Activated T-cell treated with anti-CD3 and anti-CD28 coated beads for 4 hours (primary cell): ENCODE measurements at places on chromosomes 7 and 10.

DNA sequence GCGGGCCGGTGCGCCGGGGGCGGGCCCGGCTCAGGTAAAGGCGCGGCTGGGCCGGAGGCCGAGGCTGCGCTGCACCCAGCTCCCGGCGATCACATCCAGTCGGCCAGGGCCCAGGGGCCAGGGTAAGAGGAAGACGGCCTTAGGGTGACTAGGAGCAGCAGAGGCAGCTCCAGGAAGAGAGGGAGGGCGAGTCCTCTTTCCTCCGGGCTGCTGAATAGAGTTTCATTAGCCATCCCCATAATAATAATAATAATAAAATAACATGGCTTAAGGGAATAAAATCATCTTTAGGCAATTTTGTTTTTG, 44.8 kb upstream of the CDK1 start:
- no peak for DNase-seq

GRCh38 chr10:76202777-76203176, 771.4 kb downstream of the LRMDA start:
- DNase-seq: no peak

DNA sequence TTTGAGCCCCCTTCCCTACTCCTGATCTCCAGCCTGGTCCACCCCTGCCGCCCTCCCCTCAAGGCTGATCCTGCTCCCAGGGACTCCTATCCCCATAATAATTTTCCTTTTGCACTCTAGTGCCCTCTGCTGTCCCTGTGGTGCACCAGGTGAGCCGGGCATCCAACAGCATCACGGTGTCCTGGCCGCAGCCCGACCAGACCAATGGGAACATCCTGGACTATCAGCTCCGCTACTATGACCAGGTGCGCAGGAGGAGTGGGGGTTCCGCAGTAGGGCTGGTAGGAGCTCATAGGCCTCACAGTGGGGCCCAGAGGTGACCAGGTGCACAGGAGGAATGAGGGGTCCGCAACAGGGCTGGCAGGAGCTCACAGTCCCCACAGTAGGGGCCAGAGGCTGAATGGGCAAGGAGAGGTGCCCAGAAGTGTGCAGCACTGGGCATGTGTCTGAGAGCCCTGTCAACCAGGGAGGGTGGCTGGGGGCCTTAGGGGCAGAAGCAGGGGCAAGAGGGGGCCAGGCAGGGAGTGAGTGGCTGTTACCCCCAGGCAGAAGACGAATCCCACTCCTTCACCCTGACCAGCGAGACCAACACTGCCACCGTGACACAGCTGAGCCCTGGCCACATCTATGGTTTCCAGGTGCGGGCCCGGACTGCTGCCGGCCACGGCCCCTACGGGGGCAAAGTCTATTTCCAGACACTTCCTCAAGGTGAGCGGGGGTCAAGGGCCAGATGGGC, 11.7 kb downstream of the EPHB6 start:
- no peak for DNase-seq

DNA sequence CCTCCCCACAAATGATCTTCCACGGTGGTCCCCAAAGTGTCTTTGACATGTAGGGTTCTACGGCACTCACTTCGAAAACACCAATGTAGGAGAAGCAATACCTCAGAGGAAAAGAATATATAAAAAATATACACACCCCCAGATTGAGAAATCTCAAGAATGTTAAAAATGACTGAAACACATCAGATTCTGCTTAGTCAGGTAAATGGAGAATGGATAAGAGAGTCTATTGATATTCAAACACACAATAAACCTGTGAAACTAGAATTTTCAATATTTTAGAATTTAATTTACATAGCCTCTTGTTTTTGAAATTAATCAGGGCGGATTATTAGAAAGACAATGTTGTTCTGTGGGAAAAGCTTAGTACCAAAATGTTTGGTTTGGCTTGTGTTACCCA, 712.4 kb downstream of the GATA3 start:
- no peak for DNase-seq

GRCh38 chr10:34184939-34185386, 630.1 kb downstream of the PARD3 start:
- DNase-seq: no peak

DNA sequence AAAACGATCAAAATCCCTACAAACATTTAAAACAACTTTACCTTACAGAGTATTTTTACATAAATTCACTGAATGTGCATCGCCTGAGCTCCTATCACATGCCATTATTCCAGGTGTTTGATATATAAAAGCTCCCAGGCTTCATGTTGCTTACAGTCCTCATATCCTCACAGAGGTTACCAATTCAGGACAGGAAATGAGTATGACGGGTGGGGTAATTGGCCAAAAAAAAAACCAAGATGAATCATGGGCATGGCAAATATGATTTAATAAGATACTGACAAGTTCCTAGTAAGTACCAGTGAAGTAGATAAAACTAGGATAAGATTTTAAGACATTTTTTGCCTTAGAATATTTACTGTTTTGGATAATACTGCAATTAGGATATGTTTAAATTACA, 135.8 kb downstream of the KMT2E start:
- DNase-seq: no peak

- DNase-seq: no peak
Measured at GRCh38 chr7:26179422-26179821, 21.1 kb downstream of the HNRNPA2B1 start.

DNA sequence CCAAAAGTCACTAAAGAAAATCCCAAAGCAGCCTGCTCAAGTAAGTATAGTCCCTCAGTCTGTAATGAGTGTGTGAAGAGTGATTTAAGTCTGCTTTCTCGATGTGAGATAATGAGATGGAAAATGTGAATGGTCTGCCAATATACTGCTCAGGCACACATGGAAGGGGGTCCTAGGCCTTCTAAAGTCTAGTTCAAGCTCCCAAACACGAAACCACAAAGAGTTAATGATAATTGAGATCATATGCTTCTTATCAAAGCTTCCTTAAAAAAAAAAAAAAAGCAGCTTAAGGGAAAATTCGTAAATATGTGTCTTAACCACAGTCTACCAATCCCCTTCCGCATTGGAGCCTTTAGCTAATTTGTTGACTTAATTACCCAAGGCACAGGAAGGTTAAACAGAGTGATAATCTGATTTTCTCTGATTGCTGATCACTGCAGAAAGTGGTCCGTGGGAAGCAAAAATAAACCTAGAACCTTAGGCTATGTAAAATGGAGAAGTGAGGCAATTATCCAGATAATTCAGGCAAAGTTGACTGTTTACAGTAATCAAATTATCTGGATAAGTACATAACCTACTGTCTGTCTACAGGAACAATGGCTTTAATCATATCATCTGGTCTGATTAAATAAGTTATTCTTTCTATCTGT, 172.9 kb downstream of the MBL2 start:
- DNase-seq: no peak

DNA sequence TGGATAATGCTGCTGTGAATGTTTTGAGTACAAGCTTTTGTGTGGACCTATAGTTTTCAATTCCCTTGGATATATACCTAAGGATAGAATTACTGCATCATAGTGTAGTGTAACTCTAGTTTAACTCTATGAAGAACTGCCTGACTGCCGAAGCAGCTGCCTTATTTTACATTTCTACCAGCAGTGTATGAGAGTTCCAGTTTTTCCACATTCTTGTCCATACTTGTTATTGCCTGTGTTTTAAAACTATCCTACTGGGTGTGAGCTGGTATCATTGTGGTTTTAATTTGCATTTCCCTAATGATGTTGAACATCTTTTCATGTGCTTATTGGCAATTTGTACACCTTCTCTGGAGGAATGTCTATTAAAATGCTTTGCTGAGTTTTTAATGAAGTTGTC, 15.7 kb downstream of the SEPTIN7 start:
- DNase-seq: no peak

GRCh38 chr7:82501346-82501745, 57.8 kb upstream of the CACNA2D1 start:
- DNase-seq: no peak

DNA sequence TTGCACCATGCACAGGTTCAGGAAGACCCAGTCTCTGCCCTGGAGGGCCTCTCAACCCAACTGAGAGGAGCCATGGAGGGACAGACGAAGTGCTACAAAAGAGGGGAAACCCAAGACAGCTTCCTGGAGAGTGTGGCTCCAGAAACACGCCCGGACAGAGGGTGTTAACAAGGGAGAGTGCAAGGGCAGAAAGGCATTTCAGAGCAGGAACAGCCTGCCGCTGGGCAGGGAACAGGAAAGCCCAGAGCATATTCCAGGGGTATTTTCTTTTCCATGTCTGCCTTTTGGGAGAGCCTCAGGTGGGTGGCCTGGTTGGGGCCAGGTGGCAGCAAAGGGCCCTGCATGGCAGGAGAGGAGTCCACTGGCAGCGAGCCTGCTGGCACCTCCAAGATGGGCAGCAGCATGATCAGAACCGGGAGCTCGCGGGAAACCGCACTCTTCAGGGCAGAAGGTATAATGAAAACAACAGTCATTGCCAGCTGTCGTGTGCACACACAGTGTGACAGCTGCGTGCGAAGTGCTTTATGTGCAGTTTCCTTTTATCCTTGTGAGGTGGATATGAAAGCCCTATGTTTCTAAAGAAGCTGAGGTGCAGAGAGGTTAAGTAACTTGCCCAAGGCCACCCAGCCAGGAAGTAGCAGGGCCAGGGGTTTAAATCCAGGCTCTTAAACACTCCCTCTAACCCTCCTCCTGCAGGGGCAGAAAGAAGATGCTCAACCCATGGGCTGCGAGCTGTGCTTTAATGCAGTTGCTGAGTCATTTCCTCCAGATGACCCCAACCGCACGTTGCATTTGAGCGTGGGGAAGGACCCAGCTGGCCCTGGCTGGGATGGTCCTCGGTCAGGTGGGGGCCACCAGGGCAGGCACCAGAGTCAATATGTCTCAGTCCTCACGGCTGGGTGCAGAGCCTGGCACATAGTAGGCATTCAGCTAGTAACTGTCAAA, 128.6 kb downstream of the OAT start:
- no peak for DNase-seq

DNA sequence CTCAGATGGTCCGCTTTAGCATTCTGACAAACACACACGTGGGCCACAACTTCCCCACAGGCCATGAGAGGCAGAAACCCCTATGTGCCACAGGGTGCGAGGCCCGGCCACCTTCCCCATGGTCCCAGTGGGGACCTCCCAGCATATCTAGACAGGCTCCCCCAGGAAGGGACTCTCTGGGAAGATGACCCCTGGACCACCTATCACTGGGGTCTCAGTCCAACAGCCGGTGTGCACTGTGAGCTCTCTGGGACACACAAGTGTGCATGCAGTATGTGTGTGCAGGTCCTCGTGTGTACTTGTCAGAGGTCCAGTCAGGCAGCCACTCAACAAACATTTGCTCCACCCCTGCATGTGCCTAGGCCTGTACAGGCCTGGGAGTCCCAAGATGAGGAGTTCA, 18.7 kb downstream of the GRID1 start:
- no peak for DNase-seq

- no peak for DNase-seq
Measured at GRCh38 chr10:6234371-6234770, 31.6 kb downstream of the PFKFB3 start.

DNA sequence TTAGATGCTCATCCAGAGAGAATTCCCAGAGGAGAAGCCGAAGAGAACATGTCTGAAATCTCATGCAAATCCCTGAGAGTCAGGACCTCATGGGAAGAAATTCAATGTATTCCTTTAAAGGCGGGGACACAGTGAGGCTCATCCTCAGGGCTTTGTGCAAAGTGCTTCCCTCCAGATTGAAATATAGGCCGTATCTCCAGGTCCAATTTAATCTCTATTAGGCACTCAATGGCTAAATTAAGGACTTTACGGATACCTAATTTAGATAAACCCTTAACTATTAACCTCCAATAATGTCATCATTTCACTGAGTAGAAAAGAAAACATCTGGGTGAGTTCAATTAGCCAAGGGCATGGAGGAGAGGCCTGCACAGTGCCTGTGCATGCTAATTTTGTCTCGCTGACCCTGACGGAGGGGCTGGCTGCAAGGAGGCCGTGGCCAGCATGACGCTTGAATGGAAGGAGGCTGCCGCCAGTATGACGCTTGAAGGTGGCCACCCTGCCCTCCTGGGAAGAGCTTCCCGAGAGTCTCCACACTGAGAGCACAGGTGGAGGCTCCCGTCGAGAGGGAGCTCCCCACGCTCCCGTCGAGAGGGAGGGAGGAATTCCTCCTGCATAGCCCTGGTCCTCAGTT, 287.6 kb downstream of the ADARB2 start:
- no peak for DNase-seq

- DNase-seq: no peak
Measured at GRCh38 chr10:110865186-110865808, 6.4 kb upstream of the PDCD4 start.

DNA sequence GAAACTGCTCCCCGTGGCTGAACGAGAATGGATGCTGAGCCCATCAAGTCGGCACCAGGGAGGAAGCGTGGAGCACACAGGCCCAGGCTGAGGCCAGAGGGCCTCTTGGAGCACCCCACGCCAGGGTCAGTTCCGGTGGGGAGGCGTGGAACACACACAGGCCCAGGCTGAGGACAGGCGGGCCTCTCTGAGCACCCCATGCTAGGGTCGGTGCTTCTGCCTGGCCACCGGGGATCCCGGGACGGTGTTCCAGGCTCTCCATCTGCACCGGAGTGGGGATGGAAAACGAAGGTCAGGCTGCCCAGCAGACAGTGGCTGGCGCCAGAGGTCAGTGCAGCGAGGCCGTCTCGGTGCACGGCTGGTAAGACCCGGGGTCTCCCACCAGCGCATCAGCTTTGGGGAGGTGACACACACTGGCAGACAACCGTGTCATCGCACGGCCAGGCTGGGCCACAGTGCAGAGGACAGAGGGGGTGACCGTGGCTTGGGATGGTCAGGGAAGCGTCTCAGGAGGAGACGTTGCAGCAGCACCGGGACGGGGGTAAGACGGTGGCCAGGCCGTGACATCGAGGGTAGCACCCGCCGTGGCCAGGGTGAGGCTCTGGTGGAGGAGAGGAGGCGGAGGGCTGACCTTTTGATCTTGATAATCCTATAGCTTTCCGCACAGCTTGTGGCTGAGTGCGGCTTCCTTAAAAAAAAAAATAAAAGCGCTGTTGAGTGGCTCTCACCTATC, 203.9 kb downstream of the ELFN1 start:
- no peak for DNase-seq

GRCh38 chr7:40916813-40917212, 782.0 kb downstream of the SUGCT start:
- no peak for DNase-seq

- no peak for DNase-seq
Measured at GRCh38 chr7:43553999-43554398, 28.9 kb upstream of the STK17A start.
